ENCODE measurements at places on chromosomes 3 and 15. TPM values are rescaled to one million over a fixed set of nuclear protein-coding genes. Genes with fewer than 3 reads are reported as not detected.

Gene USP50
- 0.13 TPM for total RNA-seq

Gene RETNLB
- not detected for total RNA-seq

Gene IQCF2
- not detected for total RNA-seq

Gene CCR3
- total RNA-seq, result not detected

Gene CIB2
- total RNA-seq, result 2.8 TPM

Gene LRRC15
- 3.8 TPM for total RNA-seq

Gene TTC21A
- total RNA-seq, result 6.8 TPM

Data from smooth muscle cell of the pulmonary artery (primary cell).